ENCODE measurements at places on chromosomes 16 and 17. TPM values are rescaled to one million over a fixed set of nuclear protein-coding genes. Genes with fewer than 3 reads are reported as not detected.

DNA sequence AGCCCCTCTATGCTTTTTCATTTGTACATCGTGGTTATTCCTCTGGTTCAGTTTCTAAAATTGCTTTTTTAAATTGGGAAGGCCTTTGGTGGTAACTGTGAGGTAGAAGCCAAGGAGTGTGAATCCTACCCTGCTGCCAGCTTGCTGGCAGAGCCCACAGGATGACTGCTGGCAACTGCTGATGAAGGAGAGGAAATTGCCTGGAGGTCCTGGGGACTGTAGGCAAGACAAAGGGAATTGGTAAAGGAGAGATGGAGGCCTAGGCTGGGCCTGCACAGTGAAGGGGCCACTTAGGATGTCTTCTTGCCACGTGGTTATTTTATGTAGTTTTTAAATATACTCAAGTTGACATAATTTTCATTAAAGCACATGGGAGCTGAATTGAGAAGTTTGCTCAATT lies 15.8 kb downstream of the C17orf58 start:
- DNase-seq = no peak

- no peak for DNase-seq
Observed at GRCh38 chr16:5056352-5056751, 9.4 kb downstream of the C16orf89 start.

DNA sequence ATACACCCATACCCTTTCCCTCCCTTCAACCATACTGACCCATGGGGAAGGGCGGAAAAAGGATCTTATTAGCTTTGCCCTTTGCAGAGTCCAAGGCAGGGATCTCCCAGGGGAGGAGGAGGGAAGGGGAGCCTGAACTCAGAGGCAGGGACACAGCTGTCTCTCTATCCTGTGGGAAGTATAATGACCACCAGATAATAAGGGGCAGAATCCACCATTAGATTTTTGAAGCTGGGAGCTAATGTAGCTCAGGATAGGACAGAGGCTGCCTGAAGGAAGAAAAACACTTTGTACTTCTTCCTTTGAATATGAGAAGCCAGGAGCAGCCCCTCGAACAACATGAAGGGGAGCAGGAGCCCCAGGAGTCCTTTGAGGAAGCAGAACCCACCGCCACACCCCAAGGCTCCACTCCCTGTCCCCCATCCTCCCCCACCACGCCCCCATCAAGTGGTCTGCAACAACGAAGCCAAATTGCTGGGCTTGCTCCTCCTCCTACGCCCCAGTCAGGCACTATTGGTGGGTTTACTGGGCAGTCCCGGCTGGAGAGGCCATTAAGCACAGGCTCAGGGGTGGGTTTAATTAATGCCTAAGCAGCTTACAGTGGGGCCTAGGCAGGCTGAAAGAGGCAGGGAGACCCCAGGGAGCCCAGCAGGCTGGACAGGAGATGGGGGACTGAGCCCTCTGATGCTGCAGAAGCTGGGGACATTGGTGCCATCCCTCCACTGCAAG lies 5.3 kb downstream of the MPP2 start:
- DNase-seq = no peak

DNA sequence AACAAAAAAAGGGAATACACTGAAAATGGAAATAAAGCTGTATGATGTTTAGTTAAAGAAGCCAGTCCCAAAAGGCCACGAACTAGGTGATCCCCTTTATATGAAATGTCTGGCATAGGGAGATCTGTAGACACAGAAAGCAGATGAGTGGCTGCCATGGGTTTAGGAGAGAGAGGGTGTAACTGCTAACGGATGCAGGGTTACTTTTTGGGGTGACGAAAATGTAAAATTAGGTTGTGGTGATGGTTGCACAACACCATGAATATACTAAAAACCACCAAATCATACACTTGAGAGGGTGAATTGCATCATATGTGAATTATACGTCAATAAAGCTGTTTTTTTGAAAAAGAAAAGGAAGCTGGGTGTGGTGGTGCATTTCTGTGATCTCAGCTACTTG lies 99.6 kb downstream of the ADCY9 start:
- DNase-seq = no peak

DNA sequence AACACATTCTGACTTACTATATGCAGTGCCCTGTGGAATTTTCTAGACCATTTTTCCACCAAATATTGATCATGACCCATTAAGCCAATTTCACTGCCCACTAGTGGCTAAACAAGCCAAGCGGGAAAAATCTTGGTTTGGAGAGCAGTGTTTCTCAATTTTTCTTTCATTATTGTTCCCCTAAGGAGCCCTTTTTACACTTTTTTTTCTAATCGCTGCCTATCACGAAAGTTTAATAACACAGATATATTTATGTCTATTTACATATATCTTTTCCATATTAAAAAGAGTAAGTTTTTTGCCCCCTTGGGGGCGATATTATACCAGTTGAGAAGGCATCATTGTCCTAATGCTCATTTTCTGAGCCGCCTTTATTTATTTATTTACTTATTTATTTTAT lies 10.8 kb upstream of the TLCD3B start:
- DNase-seq = no peak

DNA sequence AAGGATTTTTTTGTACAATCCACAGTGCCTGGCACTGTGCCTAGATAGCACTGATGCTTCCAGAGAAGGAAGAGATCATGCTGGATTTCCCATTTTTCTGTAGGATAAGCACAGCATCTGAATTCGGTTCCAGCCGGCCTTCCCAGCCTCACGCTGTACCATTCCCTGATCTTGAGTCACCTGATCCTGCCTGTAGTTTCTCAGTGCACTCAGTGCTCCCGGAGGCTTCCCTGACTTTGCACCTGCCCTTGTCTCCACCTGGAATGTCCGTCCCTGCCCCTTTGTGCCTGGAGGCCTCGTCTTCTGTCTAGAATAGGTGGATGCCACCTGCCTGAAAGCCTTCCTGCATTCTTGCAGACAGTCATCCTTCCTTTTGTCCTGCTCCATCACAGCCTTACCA lies 179.9 kb downstream of the CCDC182 start:
- no peak for DNase-seq

- no peak for DNase-seq
Observed at GRCh38 chr17:72176951-72177660, 56.3 kb downstream of the SOX9 start.

- no peak for DNase-seq
Observed at GRCh38 chr16:30521873-30522641, 4.3 kb downstream of the ZNF768 start.

GRCh38 chr16:65975049-65975708 lies 391.3 kb upstream of the CDH5 start:
- DNase-seq = no peak

DNA sequence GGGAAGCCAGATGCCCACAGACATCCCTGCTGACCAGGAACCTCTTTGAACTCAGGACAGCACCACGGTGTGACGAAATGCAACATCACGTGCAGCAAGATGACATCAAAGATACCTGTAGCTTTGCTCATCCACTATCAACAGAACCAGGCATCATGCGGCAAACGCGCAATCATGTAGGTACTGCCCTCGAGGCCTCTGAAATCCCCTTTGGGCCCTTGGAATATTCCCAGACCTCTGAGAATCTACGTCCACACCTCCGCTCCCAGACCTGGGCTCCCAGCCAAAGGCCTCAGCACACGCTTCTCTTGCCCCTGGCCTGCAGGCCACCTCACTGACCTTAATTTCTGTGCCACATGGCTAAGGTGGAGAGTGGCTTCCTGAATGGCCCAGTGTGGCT lies 7.3 kb downstream of the CX3CL1 start:
- DNase-seq = no peak

The GGT6 gene
- not detected for polyA plus RNA-seq

The FAM117A gene
- 1.8 TPM for polyA plus RNA-seq

The PPP1R27 gene
- polyA plus RNA-seq = 603 TPM

The RUNDC3A gene
- polyA plus RNA-seq = 0.09 TPM
